CD14-positive monocyte (primary cell): ENCODE measurements at places on chromosomes 16 and 17.

DNA sequence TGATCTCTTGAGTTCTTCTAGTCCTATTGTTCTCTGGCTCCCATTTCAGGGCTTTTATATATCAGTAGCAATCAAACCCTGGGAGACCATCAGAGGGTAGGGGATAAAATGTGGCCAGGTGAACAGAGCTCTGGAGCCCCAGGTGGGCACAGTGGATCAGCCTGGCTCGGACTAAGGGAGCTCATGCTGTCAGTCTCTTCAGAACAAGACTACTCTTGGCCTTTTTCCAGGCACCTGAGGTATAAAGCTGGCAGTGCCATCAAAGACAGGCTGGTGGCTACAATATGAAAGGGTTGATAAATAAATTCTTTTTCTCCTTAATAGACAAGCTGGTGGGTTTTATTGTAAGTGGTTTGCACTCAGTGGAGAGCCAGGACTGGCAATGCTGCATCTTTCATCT is 160.0 kb upstream of the CCL2 start:
- DNase-seq: no peak

GRCh38 chr16:56382901-56383355 is 42.4 kb downstream of the AMFR start:
- no peak for DNase-seq

- no peak for DNase-seq
These were observed 7.8 kb downstream of the CSF3 start for GRCh38 chr17:40022961-40023541.

- no peak for DNase-seq
These were observed 18.7 kb downstream of the MYLK3 start for GRCh38 chr16:46729326-46729995.

DNA sequence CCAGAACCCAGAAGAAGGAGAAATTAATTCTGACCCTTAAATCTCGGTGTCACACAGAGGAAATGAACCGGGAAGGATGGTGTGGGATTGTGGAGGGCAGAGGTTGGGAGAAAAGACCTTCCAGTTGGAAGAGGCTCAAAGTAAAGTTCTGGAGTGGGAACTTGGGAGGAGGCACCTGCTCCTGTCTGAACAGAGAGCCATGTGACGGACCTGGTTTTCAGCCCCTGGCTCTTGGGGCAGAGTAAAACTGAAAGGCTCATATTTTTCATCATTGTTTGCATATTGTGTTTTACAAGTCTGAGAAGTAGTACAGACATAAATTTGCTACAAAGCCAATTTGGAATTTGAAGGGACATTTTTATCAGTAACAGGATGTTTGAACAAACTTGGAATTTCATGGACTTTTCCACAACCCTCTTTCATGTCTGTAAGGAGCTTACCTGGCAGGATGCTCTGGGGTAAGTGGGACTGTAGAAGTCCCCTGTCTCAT is 24.4 kb upstream of the SEC14L1 start:
- no peak for DNase-seq

GRCh38 chr16:74607310-74607961 is 522 bp upstream of the GLG1 start:
- no peak for DNase-seq

GRCh38 chr17:59798111-59798510 is 90.7 kb downstream of the VMP1 start:
- no peak for DNase-seq

- DNase-seq: no peak
These were observed 1904.9 kb downstream of the TP53TG3F start for GRCh38 chr16:35364263-35364662.

DNA sequence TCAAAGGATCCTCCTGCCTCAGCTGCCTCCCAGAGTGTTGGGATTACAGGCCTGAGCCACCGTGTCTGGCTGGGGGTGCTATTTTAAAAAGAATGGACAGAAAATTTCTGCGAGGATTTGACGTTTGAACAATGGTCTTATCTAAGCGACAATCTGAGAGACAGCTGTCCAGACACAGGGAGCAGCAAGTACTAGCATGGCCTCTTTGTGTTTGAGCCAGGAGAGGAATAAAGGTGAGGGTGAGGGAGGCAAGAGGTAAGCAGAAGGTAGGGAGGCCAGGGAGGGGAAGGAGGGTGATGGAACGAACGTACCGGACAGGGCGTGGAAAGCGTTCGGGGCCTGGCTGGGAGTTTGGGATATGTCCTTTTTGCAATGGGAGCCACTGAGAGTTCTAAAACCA is 59.2 kb downstream of the PITPNC1 start:
- no peak for DNase-seq

DNA sequence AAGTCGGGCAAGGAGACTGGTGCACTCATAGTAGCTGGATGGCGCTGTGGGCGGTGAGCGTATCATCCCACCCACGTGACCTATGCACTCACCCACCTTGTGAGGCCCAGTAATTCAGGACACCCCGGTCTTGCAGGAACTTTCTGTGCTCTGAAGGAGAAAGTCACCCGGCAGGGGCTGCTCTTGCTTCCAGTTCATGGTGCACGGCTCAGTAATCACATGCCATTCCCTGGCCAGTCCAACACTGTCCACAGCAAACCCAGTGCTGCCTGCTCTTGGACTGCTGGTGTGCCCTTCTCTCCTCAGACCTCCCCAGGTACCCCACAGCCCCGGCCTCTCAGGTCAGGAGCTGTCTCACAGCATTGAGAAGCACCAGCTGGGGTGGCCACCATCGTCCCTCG is 16.4 kb upstream of the RHBDF2 start:
- DNase-seq: no peak
